ENCODE measurements at places on chromosomes 2 and 18.

- no peak for DNase-seq
Observed at GRCh38 chr18:48201337-48202005, 207.7 kb downstream of the ZBTB7C start.

GRCh38 chr2:28949617-28950305 lies 31.3 kb upstream of the TOGARAM2 start:
- no peak for DNase-seq

- no peak for DNase-seq
Observed at GRCh38 chr2:20180676-20181648, 44.0 kb downstream of the SDC1 start.

DNA sequence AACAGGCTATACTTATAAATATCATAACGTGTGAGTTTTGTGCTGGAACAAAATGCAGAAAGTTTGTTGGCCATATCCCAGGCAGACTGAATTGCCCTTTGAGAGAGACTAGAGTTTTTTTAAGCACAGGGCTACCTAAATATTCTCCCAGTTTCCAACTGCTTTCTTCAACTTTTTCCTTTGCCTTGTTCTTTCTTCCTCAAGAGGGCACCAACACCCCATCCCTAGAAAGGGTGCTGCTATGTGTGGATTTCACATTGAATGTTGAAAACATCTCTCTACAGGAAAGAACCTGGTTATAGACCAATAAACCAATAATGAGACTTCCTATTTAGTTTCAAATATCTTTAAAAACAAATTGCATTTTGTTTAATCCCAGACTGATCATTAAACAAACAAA lies 87.9 kb downstream of the ICOS start:
- DNase-seq = peak; percentile 40

- DNase-seq = no peak
Observed at GRCh38 chr2:48719480-48720177, 35.9 kb downstream of the LHCGR start.

DNA sequence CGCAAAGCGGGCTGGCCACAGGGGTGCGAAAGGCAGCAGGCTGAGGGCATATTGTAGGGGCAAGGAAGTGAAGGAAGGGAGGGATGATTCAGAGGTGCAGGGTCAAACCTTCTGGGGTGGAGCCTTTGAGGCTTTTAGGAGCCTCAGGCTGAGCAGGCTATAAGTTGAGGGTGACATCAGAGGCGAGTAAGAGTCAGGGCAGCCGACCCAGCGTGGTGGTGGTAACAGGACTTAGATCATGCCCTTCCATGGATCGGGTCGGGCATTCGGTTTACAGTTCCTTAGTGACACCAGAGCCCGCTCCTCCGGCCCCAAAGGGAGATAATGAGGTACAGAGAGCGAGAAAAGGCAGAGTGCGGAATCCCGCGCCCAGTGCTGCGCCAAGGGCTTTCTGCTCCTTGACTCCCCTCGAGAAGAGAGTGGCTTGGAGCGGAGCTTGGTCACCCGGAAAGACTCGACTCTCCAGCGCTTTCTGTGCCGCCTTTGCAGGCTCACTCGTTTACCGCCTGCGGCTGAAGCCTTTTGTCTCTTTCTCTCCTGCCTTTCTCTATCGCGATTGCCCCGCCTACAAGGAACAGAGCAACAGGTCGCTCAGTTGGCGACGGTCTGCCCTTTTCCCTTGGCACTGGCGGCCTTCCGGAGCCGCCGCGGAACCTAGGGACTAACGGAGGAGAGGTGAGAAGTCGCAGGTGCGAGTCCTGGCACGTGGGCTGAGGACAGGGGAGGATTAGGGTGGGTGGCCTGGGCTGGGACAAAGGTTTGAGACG lies 720 bp downstream of the LBX2 start:
- no peak for DNase-seq

DNA sequence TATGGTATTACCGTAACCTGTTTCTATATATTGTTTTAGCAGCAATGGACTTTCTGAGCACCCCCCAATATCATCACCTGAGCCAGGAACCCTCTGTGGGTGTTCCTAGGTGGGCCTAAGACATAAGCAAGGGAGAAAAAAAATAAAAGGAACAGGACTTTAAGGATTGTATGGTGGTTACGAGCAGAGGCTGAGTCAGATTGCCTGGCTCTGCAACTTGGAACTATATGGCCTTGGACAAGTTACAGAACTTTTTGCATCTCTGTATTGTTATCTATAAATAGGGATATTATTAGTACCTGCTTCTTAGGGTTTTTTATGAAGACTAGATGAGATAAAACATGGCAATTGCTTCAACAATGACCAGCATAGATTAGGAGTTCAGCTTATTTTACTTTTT lies 34.9 kb downstream of the MFSD6 start:
- no peak for DNase-seq

DNA sequence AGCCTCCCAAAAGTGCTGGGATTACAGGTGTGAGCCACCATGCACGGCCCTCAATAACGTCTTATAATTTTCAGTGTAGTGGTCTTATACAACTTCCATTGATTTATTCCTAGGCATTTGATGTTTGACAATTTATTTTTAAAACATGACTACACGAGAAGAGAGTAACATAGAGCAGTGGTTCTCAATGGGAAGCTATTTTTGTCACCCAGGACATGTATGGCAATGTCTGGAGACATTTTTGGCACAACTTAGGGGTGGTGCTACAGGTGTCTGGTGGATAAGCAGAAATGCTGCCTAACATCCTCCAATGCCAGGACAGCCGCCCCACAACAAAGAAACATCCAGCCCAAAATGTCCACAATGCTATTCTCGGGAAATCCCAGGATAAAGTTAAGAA lies 12.7 kb upstream of the ANXA4 start:
- DNase-seq = no peak

GRCh38 chr2:235827585-235827992 lies 333.7 kb downstream of the AGAP1 start:
- no peak for DNase-seq

- no peak for DNase-seq
Observed at GRCh38 chr2:211367711-211368110, 811.3 kb downstream of the CPS1 start.

DNA sequence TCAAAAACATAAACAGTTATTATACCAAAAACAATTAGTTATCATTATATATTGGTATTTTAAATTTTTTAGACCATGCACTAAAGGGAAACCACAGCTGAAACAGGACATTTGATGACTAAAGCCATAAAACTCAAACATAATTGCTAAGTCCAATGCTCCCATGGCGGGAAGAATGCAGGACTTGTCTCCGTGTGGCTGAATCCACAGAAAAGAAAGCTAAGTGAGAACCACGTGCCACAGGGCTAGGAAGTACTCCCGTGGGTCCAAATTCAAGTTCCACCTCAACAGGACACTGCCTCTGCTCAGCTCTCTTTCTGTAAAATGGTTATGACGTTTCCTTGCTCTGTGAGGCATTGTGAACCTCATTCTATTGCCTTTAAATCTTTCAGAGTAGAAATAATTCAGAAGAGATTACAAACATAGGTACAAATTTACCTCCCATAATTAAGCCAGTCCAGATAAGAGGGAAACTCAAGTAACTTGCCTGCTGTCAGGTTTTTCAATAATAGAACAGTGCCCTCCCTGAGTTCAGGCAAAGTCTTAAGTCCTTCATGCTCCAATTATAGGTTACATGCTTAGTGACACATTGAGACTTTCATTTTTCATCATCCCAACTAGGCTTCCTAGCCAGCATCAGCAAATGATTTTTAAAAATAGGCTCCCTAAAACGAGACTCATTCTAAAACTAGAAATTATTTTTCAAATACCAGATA lies 36.7 kb downstream of the FTCDNL1 start:
- DNase-seq = no peak

DNA sequence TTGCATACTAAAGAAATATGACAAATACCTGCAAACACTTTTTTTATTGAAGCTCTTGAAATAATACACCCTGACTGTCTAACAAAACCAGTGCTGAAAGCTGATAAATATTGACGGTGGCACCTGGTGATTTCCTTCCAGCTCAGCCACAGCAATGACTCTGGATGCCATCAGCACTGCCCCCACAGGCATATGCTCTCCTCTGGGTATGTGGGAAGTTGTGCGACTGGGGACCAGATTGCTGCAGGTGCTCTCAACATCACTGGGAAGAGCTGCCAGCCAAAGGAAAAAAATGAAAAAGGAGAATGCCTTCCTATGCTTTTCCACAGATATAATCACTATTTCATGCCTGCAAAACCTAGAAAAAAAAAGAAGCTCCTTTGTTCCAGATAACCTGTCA lies 141.5 kb downstream of the PIGN start:
- DNase-seq = no peak

- no peak for DNase-seq
Observed at GRCh38 chr2:58562276-58562675, 321.2 kb upstream of the FANCL start.

DNA sequence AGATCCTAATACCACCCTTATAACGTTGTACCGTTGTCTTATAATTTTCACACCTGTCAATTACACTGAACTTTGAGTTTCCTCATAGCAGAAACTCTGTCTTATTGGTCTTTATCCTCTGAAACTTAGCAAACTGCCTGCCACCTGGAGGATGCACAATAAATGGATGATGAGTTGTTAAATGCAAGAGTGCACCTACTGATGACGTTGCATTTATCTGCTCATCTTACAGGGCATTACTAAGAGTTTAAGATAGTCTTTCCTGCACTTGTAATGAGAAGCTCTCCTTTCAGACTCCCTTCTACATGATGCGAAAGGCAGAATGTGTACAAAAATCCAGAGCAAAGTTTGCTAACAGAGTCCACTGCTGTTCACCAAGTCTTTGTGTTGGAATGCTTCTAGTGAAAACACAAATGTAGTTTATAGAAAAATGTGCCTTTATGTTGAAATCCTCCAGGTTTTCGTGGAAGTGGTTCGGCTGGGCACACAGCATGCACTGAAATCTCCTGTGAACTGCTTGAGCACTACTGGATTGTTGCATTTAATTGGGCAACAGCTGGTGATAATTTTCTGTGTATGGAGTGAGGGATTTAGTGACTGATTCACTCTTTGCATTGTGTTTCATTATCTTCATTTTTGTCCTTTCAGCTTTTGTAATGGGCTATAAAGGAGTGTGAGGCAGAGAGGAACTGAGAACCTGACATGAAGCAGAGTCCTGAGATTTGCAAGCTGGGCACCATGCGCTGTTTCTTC lies 665.8 kb upstream of the ID2 start:
- DNase-seq = peak; percentile 58

DNA sequence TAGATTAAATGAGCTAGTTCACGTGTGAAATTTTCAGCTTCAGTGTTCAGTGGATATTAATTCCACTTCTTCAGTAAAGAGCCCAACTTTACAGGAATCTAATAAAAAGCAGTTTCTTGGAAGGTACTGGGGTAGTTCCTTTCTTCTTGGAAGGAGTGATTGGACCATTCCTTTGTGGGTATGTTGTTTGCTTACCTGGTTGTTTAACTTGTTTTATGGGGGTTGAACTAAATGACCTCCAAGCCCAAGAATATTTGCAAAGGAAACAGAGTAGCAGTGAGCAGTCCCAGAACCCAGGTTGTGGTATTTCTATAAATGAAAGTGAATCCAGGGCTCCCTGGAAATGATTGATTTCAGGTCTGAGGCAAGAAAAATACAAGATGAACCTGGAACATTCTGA lies 31.4 kb downstream of the KCNJ13 start:
- no peak for DNase-seq

DNA sequence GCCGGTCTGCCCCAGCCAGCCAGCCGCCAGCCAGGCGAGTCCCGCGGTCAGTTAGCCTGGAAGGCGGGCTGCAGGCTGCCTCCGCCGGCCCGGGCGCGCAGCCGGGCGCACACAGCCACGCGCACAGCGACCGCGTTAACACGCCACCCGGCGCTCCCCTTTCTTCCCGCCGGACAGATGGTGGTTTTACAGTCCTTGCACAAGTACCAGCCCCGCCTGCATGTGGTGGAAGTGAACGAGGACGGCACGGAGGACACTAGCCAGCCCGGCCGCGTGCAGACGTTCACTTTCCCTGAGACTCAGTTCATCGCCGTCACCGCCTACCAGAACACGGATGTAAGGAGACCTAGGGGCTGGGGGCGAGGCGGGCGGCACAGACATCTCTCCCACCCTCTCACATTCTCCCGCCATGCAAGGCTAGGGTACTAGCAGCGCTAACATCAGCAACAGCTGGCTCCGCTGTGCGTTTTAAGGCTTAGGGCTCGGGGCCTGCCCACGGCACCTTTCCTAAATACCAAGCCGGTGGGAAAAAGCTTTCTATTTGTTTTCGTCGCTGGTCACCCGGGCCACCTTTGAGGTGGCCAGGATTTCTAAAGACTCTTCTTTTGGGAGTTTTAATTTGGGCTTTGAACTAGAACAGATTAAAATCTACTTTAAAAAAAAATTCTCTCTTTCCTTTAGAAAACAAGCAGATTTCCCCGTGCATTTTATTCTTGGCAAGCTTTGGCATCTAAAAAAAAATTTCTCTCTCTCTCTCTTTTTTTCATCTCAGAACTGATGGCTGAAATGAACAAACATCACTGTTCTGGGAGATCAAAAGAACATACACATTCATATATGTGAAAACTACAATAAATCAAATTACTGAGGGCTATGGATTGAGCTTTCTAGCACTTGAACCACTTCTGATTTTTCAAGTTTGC lies 2.9 kb downstream of the TBR1 start:
- DNase-seq = no peak

DNA sequence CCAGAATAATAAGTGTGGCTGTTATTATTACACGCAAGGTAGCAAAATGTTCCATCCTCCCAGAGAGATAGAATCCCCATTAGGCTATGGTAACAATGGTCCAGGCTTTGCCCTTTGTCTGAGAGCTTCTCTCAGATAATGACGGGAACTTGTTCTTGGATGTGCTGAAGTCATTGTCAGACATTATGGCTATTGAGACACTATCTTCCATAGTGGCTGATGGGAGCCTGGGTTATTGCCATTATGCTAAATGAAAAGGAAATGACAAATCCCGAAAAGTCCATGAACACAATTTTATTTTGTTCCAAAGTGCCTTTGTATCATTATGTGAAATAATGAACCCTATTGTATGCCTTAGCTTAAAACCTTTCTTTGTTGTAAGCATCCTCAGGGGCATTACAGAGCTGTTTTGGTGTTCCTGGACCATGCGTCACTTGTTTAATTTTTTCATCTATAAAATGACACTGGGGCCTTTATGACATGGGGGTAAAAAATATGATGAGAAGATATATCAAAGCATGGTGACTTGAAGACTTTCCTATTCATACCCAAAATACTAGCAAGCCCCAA lies 218.5 kb downstream of the KCNS3 start:
- no peak for DNase-seq

- DNase-seq = no peak
Observed at GRCh38 chr2:231094736-231095346, 30.0 kb downstream of the HTR2B start.

- no peak for DNase-seq
Observed at GRCh38 chr2:8413589-8414135, 268.2 kb upstream of the ID2 start.

GRCh38 chr18:2978661-2979106 lies 34.3 kb downstream of the LPIN2 start:
- no peak for DNase-seq

DNA sequence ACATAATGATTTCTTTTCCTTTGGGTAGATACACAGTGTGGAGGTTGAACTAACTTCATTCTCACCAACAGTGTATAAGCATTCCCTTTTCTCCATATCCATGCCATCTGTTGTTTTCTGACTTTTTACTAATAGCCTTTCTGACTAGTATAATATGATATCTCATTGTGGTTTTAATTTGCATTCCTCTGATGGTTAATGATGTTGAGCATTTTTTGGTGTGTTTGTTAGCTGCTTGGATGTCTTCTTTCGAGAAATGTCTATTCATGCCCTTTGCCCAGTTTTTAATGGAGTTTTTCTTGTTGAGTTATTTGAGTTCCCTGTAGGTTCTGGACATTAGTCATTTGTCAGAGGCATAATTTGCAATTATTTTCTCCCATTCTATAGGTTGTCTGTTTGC lies 59.8 kb downstream of the MARCHF4 start:
- DNase-seq = peak; percentile 67

- DNase-seq = no peak
Observed at GRCh38 chr2:218293715-218294429, 1.6 kb upstream of the TMBIM1 start.
